ENCODE measurements at places on chromosomes 5 and 9. TPM values are rescaled to one million over a fixed set of nuclear protein-coding genes. Genes with fewer than 3 reads are reported as not detected.
A peak's percentile ranks its signal among the peaks of the same experiment; 100 is the strongest.

The FAM153A gene
- 0.85 TPM for total RNA-seq

The SCGB3A2 gene
- 1.2 TPM for total RNA-seq

The TESK1 gene
- total RNA-seq, result 72.5 TPM

GRCh38 chr9:82154573-82154972, 166.0 kb downstream of the SPATA31D1 start:
- no peak for DNase-seq

GRCh38 chr5:136028782-136029742, at the start of gene TGFBI:
Gene TGFBI, plus strand, starts transcription at chr5:136028988. Its CDS starts 68 bp downstream, at chr5:136029056.
- peak; percentile 51 for DNase-seq

- no peak for DNase-seq
Measured at GRCh38 chr5:1058988-1059883, 50.6 kb downstream of the NKD2 start.

The RIGI gene
- total RNA-seq, result 15.7 TPM

The ITK gene
- 188 TPM for total RNA-seq

- no peak for DNase-seq
Measured at GRCh38 chr5:5572010-5572865, 149.8 kb downstream of the ICE1 start.

GRCh38 chr9:91776409-91777291, 173.4 kb downstream of the ROR2 start:
- DNase-seq, result no peak

DNA sequence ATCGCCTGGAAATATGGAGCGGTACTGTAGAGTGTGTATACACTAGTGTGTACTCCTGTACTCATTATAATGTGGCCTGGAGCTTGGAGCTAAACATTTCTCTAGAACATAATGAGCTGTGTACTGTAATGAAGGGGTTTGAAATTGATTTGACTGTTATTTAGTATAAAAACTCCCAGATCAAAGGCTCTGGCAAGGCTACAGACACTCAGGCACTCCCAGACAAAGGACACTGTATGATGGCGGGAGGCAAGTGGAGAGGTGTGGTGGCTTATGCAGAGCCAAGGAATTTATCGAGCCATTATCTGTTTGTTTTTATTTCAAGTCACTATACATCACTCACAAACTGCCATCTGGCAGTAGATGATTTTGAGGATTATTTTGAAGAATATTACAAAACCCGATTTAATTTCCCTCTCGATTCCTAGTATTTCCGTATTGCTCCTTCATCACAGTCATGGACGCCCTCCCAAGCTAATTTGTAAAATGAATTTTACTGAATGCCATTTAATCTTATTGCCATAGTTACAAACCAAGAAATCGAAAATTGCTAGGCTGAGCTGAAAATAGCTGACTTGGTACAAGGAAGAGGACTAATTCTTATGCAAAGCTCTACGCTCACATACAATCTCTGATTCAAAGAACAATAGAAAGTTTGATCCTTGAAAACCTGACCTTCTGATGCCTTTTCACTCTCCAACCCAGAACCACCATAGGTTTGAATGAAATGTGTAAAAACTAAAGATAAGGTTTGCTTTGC, 240.2 kb upstream of the SEMA6A start:
- no peak for DNase-seq

- no peak for DNase-seq
Measured at GRCh38 chr5:148969291-148969690, 93.6 kb downstream of the SH3TC2 start.

DNA sequence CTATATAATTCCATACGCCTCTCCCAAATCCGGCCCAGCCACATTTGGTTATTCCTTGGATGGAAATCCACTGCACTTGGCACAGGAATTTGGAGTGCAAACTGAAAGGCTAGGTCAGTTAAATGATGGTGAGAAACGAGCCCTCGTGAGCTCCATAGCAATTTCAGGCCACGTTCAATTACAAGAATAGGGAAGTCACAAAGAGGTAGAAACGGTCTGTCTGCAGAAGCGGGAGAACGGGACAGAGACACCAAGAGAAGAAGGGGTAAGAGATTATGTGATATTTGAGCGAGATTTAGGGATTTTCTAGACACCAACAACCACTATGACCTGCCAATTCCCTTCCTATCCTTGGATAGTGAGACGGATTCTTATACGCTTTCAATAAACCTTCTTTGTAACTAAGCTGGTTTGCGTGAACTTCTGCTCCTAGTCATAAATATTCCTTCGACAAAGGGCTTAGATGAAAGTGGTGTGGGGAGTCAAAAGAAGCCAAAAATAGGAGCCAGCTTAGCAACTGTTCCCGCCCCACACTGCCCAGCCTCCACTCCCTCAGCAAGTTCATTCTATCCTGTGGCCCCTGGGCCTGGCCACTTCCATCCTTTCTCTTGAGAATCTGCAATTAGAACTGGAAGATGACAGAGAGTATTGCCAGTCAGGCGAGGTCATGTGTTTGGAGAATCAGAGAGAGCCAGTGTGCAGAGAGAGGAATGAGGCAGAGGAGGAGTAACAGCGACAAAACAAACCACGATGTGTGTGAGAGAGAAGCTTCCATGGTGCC, 118.4 kb downstream of the ZNF608 start:
- no peak for DNase-seq

The FOXD1 gene
- 0.41 TPM for total RNA-seq

GRCh38 chr9:107188376-107188775, 94.7 kb upstream of the RAD23B start:
- DNase-seq, result no peak

DNA sequence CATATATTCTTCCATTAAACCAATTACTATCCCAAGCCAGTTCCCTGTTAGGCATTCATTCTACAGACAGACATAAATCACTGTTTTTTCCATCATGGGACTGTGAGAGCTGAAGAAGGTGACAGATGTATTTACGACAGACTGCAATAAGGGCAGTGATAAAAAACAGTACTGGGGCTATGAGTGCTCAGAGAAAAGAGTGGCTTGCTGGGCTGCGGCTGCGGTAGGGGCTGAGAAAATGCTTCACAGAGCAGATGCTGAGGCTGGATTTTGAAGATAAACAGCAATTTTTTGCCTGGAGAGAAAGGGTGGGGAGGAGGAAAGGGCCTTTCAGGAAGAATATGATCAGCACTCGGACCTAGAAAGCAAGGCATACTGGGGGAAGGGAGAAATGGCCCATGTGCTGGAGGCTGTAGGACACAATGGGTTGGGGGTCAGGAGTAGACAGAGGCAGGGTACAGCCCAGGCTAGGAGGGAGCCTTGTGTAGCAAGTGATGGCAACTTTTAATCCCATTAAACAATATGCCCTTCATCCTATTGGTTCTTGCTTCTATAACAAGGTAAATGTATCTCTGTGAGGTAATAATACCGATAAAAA, 279.3 kb downstream of the ASTN2 start:
- no peak for DNase-seq

- DNase-seq, result peak; percentile 22
Measured at GRCh38 chr9:114754581-114754980, 51.3 kb downstream of the TNFSF15 start.

DNA sequence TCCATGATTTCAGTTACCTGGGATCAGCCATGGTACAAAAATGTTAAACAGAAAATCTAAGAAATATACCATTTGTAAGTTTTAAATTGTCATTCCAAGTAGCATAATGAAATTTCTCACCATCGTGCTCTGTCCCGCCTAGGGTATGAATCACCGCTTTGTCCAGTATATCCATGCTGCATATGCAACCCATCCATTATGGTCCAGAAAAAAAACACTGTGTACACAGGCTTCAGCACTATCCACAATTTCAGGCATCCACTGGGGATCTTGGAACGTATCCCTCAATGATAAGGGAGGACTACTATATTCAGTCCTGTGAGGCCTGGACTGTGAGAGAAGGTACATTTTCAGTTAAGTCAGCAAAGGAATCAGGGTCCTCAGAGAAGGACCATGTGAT, 37.6 kb upstream of the HNRNPA0 start:
- no peak for DNase-seq

DNA sequence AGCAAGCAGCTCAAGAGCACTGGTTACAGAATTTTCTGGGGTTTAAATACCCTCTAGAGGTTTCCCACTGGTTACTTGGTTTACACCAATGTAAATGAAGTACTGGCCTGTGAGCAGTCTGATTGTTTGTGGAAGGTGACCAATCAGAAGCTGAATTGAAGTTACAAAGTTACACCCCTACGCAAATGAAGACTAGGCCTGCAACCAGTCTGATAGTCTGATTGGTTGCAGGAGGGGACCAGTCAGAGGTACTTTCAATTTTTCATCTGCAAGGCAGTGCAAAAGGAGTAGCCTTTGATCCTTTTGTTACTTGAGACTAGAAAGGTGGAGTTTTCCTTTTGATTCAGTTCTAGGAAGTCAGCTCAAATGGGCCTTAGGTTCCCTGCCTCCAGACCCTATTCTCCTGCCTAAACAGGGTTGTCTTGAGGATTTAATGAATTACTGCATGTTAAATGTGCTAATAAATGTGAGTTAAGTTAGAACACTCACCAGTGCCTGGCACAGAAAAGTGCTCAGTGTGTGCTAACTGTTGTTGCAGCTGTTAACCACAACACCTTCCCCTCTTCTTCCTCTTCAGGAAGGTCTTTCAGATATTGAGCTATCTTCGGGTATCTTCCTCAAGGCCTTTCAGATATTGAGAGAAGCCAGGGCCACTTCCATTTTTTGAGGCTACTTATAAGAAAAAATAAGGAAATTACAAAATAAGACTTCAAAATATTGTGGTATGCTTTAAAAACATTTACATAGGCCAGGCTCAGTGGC, 32.1 kb upstream of the CLINT1 start:
- DNase-seq, result peak; percentile 34

GRCh38 chr9:17330097-17330496, 195.3 kb downstream of the CNTLN start:
- DNase-seq, result no peak

- DNase-seq, result no peak
Measured at GRCh38 chr5:6522331-6522730, 73.7 kb downstream of the UBE2QL1 start.

GRCh38 chr5:159345336-159345735, 15.0 kb upstream of the IL12B start:
- no peak for DNase-seq

DNA sequence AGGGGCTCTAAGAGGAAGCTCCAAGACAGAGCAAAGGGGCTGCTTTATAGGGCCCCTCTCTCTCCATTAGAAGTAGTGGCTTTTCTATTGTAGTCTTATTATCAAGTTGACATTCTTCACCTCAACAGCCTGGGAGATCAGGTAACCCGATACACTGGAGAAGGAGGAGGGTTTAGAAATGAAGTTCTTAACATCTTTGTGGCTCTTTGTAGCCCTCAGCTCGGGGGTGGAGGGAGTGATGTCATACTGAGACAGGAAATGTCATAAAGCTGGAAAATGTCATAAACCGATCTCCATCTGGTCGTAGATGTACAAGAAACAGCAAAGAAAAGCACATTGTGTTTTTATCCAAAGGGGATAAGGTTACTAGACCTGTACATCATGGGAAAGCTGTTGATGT, 17.9 kb downstream of the PDZD2 start:
- no peak for DNase-seq

The TPPP gene
- 1.3 TPM for total RNA-seq

DNA sequence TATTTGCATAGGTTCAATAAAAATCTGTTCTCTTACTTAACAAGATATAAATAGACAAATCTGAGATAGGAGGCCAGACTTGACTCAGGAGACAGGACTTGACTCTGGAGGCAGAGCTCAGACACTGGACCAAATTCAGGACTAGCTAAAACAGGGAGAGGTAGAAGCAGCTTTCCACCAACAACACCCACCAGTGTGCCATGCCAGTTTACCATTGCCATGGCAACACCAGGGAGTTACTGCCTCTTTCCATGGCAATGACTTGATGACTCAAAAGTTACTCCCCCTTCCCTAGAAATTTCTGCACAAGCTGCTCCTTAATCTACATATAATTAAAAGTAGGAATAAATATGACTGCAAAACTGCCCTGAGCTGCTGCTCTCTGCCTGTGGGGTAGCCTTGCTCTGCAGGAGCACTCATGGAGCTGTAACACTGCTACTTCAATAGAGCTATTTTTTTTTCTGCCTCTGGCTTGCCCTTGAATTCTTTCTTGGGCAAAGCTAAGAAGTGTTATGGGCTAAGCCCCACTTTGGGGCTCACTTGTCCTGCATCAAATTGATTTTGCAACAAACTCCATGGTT, 473.0 kb downstream of the PLK2 start:
- DNase-seq, result no peak

- DNase-seq, result no peak
Measured at GRCh38 chr5:14767053-14767452, 102.5 kb downstream of the OTULIN start.

DNA sequence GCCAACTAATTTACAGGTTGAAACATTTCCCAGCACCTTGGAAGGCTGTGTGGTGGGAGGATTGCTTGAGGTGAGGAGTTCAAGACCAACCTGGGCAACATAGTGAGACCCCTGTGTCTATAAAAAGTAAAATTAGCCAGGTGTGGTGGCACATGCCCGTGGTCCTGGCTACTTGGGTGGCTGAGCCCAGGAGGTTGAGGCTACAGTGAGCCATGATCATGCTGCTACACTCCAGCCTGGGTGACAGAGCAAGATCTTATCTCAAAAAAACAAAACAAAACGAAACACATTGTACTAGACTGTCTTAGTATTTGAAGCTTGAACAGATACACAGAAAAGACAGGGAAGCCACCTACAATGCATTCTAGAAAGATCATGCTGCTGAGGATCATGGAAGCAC, 2.8 kb upstream of the HSDL2 start:
- DNase-seq, result peak; percentile 16

DNA sequence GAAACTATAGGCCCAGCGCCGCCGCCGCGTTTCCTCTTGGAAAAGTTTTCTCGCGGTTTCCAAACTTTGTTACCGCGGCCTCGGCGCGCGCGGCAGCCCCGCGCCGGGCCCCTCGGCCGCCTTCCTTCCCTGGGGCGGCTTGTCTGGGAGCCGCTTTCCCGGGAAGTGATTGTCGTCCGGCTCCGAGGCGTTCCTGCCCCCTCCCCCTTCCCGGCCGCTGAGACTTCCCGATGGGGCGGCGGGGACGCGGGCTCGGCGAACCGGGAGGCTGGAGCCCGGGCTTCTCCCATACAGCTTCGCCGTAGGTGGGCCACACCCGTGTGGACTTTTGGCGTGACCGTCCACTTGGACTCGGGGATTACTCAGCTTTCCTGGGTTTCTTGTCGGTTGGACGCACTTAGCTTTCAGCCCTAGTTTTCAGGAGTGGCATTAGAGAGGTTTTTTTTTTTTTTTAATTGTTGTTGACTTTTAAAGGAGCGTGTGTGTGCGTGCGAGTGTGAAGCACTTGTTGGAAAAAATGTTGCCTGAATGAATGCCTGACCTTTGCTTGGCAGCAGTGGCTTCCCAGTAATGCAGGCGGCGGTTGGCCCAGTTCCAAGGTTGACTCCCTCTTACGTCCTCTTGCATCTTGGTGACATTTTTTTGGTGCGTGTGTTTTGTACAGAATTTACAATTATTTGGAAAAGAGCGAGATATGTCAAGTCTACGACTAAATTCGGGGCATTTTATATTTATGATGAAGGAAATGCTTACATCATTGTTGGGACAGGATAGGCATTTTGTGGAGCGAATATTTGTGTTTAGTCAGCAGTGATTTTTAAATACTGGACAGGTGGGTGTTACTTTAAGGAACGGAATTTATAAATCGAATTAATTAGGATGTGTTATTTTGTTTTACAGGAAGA, 821 bp downstream of the CTNNA1 start:
- DNase-seq, result no peak

Measured in natural killer cell (primary cell).